ENCODE measurements at places on chromosomes 5 and 9.

DNA sequence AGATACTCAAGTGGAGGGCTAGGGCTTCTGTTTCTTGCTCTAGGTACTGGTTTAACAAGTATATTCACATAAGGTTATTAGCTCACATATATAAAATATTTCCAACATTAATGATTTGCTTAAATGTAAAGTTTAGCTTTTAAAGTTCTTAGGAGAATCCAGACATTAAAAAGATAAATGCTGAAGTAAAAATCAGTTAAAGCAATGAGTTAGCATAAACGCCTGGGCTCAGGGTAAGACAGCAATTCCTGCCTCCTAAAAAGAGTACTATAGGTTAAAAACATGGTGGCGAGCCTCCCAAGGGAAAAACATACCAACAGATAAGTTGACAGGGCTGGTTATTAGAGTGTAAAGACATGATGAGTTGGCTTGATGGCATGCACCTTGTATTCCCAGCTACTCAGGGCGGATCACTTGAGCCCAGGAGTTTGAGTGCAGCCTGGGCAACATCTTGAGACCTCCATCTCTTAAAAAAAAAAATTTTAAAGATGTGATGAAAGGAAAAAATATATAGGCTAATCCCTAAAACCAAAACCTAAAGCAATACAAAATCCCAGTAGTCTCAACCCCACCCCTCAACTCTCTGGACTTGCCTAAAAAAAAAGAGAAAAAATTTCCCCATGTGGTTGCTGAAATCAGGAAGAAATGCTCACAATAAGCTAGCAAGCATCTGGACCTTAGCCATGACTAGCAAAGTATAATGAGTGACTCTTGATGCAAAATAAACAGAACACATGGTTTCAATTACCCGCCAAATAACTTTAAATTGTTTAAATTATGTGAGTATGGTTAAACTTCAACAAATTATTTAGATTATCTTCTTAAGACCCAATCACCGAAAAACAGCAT lies 3.6 kb downstream of the GOLPH3 start:
- DNase-seq: no peak

- DNase-seq: no peak
Measured at GRCh38 chr9:137126786-137127185, 12.2 kb upstream of the GRIN1 start.

DNA sequence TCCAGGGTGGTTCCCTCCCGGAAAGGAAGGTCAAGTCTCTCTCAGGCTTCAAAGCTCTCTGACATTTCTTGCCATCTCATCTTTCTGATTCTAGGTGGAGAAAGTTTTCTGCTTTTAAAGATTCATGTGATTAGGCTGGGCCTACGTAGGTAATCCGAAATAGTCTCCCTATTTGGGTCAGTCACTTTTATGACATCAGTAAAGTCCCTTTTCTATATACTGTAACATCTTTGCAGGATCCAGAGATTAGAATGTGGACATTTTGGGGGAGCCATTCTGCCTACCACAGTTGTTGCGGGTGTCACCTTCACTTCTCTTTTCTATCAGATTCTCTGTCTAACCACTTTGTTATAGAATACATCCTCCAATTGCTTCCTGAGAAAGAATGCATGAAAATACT lies 1.9 kb upstream of the RNF180 start:
- no peak for DNase-seq

DNA sequence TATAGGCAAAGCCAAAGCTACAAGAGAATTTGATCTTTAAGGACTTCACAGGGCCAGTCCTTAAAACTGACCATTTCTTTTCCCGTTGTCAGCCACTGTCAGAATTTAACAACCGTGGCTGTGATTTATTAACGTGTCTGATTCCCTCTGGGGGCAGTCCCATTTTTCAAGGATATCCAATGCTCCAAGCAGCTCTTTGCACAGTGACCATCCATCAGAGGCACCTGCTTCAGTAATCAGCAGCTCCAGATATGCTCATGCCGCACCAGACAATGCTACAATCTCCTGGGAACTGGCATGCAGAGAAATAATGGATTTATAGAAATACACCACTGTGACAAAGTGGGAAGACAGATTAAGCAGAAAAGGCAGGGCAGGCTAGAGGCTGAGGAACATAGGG lies 163.3 kb upstream of the PPP1R2B start:
- no peak for DNase-seq
